Lung microvascular endothelial cell (primary cell): ENCODE measurements at places on chromosomes 11 and 22. TPM values are rescaled to one million over a fixed set of nuclear protein-coding genes. Genes with fewer than 3 reads are reported as not detected.

OR5B21 gene
- total RNA-seq: not detected in 2 replicates

CHKA gene
- 19.6 and 25.4 TPM in 2 replicates for total RNA-seq

FAM89B gene
- total RNA-seq: 17.7 and 23.2 TPM in 2 replicates

PAMR1 gene
- total RNA-seq: 0.22 TPM in 1 of 2 replicates, not detected in the other

MORC2 gene
- total RNA-seq: 8.3 and 14.9 TPM in 2 replicates

NLRP14 gene
- total RNA-seq: under 0.01 TPM in 1 of 2 replicates, not detected in the other

TRIM49 gene
- not detected in 2 replicates for total RNA-seq

SCUBE2 gene
- total RNA-seq: 0.87 and 0.99 TPM in 2 replicates

TMPRSS13 gene
- total RNA-seq: not detected in 2 replicates

TEX12 gene
- under 0.01 TPM in 1 of 2 replicates, not detected in the other for total RNA-seq

SYT7 gene
- total RNA-seq: 0.20 and 0.22 TPM in 2 replicates

OR56A1 gene
- total RNA-seq: not detected in 2 replicates

MPPED2 gene
- 0.20 and 0.22 TPM in 2 replicates for total RNA-seq

OR2AT4 gene
- total RNA-seq: not detected in 2 replicates

CCDC188 gene
- total RNA-seq: 3.5 and 3.6 TPM in 2 replicates

CALCA gene
- total RNA-seq: not detected in 2 replicates

GRAP2 gene
- under 0.01 TPM in 1 of 2 replicates, not detected in the other for total RNA-seq

OR6T1 gene
- not detected in 2 replicates for total RNA-seq
